NCI-H82 (cell line): ENCODE measurements at places on chromosomes 6 and 20.

DNA sequence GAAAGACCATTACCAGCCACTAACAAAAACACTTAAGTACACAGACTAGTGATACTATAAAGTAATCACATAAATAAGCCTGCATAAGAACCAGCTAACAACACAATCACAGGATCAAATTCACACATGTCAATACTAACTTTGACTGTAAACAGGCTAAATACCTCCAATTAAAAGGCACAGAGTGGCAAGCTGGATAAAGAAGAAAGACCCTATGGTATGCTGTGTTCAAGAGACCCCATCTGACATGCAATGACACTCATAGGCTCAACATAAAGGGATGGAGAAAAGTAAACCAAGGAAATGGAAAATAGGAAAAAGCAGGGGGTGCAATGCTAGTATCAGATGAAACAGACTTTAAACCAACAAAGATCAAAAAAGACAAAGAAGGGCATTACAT lies 631.8 kb upstream of the NOX3 start:
- DNase-seq = no peak

- DNase-seq = no peak
Observed at GRCh38 chr6:106894978-106895702, 79.4 kb downstream of the CD24 start.

DNA sequence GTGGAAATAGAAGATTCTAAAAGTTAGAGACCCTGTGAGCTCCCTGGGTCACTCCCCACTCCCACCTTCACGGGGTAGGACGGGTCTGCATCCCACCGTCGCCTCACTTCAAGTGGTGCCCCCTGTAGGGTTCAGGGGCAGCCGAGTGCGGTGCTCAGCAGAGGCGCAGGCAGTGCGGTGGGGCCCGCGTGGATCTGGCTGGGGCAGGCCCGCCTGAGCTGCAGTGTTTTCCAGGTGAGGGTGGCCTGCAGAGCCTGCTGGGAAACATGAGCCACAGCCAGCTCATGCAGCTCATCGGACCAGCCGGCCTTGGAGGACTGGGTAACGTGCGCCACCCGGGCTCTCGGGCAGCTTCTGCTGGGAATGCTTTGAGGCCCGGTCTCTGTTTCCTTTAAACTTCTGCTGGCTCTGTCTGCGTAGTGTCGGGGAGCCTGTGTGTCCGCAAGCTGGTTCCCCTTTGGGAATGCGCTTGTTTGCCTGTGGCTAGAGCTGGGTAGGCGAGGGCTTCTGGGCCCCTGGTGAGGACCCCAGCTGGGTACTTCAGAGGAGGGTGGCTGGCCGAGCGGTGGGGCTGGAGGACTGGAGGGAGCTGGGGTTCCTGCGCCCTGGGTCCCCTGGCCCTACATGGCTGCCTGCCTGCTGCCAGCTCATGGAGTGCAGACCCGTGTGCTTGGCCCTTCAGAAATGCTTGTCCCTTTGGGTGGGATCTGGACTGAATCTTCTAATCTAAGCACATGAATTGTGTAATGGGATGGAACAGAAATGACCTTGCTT lies 3.8 kb downstream of the ADRM1 start:
- DNase-seq = no peak

DNA sequence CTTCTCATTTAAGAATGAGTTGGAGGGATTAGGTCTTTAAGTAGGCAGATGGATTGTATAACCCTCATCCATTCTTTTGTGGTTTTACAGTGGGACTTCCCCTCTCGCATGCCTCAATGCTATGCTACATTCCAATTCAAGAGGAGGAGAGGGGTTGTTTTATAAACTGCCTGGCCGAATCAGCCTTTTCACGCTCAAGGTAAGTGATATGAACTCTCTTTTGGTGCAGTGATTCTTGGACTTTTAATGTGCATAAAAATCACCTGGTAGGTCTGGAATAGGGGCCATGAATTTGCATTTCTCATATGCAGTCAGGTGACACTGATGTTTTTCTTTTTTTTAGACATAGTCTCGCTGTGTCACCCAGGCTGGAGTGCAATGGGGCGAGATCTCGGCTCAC lies 10.8 kb downstream of the ASXL1 start:
- no peak for DNase-seq

DNA sequence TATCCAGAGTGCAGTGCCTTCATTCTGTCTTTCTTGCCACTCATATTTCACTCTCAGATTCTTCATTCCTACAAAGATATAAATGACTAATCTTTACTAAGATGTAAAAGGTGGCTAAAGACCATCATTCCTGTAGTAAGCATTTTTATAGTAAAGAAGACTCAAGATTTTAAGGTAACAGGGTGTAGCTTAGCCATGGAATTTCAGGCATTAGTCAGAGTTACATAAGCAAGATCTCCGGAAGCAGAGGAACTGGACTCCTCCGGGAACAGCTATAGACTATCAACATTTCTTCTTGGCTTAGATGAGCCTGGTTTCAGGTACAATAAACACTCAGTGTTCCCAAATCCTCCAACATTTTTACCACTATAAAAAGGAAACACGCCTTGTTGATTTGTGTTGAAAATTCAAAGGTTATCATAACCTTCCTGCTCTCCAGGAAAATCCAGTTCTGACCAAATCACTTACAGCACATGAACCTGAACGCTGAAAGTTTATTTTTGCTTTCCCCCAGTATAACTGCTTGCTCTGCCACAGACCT lies 23.7 kb downstream of the SERPINB1 start:
- DNase-seq = no peak

DNA sequence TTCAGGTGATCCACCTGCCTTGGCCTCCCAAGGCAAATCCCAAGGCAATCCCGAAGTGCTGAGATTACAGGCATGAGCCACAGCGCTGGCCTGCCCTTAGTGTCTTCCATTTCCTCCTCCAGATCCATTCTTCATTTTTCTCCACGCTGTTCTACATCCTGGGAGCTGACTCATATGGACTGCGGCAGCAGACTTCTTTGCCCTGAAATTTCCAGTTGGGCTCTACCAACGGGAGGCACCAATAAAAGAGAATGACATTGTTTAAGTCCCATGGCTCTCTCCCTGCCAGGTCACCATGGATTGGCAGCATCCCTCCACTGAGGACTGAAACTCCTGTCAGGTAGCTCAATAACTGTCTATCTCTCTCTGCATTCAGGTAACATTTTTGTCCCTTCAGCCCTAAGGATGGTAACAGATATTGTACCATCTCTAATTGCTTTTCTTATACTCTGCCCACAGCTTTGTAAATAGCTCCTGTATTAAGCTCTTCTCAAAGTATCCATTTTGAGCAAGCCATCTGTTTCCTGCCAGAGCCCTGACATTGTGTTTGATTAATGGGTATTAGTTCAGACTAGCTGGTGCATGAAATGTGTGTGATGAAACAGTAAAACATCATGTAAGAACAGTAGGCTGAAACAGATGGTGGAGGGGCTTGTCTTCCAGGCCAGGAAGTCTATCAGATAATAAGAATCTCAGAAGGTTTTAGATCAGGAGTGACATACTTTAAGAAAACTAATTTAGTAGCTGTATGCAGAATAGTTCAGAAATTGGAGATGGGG lies 3.6 kb downstream of the TBCC start:
- DNase-seq = peak; percentile 99

DNA sequence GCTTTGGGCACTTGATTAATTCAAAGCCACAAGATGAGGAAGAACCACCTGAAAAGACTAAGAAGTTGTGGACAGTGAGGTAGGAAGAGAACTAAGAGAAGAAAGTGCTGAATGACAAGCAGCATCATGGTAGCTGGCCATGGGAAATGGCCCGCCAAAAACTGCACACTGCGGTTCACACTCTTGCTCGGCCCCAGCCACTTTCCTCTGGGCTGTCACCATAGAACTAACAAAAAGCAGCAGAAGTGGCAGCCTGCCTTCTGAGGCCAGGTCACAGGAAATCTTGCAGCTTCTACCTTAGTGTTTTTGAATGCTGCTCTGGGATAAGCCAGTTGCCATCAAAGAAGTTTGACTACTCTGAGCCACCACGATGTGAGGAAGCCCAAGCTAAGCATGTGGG lies 34.8 kb upstream of the ZNFX1 start:
- DNase-seq = no peak

GRCh38 chr6:133752129-133752528 lies 136.8 kb upstream of the TCF21 start:
- DNase-seq = no peak

- DNase-seq = no peak
Observed at GRCh38 chr6:57224769-57225515, 2.8 kb upstream of the RAB23 start.

- DNase-seq = no peak
Observed at GRCh38 chr6:54621285-54621684, 225.3 kb upstream of the FAM83B start.

DNA sequence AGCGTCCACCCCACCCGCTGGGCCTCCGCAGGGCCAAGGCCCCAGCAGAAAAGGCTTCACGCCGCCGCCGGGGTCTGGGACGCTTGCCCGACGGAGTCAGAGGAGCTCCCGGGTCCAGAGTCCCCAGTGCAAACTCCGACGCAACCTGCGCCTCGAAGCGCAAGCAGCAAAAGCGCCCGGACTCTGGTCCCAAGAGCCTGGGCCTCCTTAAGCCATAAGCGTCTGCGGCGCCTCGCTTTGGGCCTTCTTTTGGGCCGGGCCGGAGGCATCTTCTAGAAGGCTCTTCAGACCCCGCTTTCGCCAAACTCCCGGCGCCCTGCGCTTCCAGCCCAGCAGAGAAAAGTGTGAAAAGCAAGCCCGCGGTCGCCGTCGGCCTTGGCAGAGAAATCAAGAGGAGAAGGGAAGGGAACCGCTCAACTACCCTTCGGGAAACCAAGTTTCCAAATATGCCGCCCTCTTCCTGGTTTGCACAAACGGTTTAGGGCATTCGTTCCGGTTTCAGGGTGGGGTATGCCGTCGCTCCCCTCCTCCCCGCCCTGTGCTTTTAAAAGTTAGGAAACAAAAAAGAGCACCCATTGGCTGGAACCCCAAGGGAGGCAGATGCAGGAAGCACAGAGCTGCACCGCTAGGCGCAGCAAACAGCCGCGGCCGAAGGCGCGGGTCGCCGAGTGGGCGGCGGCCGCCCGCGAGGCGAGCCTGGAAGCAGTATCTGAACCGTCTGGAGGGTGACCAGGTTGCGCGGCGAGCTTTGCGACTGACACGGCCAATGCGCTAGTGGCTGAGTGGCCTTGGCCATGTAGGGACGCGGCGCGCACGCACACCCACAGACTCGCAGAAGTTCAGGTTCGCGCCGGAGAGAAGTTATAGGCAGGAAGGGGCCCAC lies 1.2 kb downstream of the TBX18 start:
- peak; percentile 25 for DNase-seq

DNA sequence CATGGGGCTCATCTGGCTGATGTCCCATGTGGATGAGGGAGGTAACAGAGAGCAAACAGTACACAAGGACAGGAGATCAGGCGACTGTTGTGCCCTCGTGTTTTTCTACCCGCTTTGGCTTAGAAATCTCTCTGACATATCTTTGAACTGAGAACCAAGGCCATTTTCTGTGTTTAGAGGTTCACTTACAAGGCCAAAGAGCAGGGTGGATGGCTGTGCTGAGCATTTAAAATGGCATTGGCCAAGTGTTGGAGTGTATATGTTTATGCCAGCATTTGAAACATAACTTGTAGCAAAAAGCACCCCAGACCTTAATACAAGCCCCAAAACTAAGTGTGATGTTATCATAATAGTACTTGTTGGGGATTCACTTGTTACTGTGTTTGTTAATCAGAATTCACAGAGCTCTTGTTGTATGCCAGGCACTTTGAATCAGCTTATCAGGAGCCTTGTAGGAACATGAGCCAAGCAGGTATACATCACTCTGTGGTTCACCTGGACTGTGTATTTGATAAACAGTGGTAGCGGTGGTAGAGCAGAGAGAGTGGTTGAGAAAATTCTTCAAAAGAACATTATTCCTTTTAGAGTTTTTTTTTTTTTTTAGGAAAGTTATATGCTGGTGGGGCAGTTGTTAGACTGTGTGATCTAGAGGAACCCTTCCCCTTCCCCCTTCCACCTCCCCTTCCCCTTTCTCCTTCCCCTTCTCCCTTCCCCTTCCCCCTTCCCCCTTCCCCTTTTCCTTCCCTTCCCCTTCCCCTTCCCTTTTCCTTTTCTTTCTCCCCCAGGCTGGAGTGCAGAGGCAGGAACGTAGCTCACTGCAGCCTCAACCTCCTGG lies 71.3 kb downstream of the ATRN start:
- DNase-seq = no peak

GRCh38 chr6:116512734-116513133 lies 1.3 kb downstream of the CALHM5 start:
- DNase-seq = no peak

- peak; percentile 96 for DNase-seq
Observed at GRCh38 chr6:131063028-131063763, at the start of gene EPB41L2. Gene EPB41L2 (minus strand): TSS chr6:131063245. CDS start chr6:130956485, 106,760 bp downstream.

GRCh38 chr6:64012351-64013001 lies 376.9 kb downstream of the PHF3 start:
- peak; percentile 71 for DNase-seq

DNA sequence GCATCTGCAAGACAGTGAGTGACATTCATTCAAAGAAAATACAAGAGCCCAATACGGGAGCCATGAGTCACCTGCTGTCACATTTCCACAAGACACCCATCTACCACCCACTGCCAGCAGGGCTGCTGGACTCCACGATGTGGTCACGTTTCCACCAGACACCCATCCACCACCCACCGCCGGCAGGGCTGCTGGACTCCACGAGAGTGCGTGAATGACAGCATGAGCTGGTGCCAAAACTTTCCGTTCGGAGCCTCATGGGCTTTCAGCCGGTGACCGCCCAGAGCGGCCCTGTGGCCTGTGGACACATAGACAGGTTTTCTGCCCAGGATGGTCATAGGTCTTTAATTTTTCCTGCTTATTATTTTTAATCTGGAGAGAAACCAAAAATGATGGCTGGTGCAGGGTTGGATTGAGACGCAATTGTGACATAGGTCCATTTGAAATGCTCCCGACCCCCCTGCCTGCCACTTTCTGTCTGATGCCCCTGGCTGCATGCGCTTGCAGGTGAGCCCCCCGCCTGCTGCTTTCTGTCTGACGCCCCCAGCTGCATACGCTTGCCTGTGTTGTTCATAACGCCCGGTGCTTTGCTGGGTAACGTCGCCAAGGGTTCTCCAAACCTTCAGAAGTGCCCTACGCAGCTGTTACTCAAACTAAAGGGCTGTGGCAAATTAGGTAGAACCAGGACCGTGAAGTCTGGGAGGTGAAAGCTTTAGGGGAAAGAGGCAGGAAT lies 59.1 kb upstream of the SMOC2 start:
- no peak for DNase-seq

DNA sequence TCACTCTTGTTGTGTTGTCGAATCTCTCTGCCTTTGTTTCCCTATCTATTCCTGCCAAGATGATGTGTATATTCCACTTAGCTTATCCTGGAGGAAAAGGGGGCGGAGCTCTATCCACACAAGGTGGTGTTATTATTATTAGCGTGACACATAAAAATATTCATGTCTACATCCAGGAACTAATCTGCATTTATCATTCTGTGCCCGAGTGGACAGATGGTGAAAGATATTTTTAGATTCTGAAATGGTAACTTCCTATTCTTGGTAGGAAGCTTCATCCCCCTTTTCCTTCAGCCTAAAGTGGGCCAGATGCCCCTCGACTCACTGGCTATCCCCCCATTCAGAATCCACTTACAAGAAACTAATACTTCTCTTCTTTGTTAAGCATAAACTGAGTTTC lies 2.0 kb downstream of the XKR7 start:
- DNase-seq = no peak

GRCh38 chr20:44296011-44296410 lies 15.0 kb downstream of the FITM2 start:
- no peak for DNase-seq
